NCI-H187 treated with DMSO at 0.1 percent for 48 hours (cell line): ENCODE measurements at places on chromosomes 2 and 18.

DNA sequence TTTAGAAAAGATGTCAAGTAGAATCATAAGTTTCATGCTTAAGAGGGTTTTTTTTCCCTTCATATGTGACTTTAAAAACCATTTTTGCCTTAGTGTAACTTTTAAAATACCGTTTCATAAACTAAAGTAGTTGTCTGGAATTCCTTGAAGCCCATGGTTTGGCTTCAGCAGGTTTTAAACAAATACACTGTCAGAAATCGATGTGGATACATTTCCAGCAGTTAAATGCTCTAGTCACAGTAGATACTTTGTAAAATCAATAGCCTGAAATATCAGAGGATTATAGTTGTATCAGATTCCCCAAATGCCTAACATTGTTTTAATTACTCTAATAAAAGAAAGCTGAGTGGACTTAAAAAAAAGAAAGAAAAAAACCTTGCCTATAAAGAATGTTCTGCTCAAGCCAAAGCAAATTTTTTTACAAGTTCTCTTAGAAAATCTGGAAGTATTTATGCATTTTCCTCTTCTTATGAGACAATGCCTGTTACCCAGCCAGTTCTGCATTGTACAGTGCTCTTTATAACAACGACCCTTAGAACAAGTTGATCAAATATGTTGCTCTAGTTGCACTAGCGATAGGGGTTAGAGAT is 260.5 kb downstream of the LTBP1 start:
- no peak for DNase-seq

- DNase-seq, result no peak
Measured at GRCh38 chr2:9809064-9809356, 34.3 kb upstream of the TAF1B start.

DNA sequence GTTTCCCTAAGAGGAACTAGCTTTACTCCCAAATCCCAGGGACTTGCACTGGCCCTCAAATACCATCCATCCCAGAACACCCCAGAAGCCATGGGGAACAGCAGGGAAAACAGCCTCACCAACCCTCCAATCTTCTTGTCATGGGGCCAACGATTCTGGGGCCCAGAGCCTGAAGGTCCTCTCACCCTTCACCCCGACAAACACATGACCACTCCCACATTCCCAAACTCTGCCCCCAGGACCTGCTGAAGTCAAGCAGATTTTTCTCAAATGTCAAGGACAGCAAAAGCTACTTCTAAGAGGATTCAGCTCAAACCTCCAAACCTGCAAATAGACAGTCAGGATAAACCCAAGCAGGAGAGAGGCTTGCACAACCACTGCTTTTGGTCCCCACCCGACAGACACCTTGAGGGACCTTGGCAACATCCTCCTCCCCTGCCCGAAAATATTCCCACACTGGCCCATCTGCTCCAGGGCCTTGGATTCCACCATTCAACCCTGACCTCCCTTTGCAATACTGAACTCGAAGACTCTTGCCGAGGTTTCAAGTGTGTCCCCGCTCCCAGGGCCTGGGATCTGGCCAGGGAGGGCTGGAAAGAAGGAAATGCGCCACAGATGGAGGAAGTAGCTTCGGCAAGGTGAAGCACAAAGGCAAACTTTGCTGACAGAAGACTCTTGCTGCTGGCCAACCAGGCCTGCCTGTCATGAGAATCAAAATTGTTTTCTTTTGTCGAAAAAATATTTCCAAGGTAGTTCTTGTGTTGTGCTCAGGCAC is 143.3 kb downstream of the ZFP36L2 start:
- DNase-seq, result no peak

DNA sequence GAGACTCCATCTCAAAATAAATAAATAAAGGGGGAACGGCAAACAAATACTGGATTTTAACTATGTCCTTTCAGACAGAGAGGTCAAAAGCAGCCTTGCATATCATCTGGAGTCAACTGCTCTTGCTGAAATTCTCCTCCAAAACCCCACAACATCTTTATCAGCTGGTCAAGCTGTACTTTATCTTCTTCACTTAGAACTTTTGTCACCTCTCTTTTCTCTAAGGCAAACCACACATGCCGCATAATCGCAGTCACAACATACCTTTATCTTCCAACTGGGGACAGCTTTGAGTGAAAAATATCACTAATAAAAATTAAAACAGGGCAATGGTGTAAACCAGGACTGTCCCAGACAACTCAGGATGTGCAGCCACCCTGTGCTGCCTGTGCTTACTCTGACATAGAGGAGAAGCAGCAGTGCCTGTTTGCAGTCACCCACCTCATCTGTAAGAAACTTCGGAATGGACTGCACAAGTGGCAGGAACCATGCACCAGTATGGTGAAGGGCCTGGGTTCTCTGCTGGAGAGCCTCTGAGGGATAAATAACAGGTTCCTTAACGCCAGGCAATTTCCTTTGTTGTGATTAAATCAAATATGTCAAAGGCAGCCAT is 6.2 kb downstream of the MPPE1 start:
- DNase-seq, result no peak

DNA sequence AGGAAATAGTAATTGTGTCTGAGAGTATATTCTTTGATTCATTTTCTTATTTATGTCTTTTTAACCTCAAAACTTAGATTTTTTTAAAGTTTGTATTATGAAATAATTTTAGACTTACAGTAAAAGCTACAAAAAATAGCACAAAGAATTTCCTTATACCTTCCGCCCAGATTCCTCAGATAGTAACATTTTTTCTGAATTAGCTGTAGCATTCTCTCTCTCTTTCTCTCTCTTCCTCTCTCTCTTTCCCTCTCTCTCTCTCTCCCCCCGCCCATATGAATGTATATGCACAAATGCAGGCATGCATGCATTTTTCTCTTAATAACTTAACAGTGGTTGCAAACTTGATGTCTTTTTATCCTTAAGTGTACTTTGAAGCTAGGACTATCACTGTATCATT is 361.1 kb upstream of the NRP2 start:
- no peak for DNase-seq

GRCh38 chr2:96287273-96287856 is 18.0 kb downstream of the SNRNP200 start:
- no peak for DNase-seq

DNA sequence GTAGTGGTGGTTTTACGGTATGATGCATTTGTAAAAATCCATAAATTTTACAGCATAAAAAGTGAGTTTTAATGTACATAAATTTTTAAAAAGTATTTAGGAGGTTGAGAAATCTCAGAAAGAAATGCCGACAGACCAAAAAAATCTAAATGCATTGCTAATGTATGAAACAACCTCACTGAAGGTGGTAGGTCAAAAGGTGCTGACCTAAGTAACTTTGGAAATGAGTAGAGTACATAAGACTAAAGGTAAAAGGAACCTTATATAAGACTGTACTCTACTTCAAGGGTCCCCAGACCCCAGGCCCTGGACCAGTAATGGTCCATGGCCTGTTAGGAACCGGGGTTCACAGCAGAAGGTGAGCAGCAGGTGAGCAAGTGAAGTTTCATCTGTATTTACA is 163.4 kb downstream of the COL6A3 start:
- no peak for DNase-seq

DNA sequence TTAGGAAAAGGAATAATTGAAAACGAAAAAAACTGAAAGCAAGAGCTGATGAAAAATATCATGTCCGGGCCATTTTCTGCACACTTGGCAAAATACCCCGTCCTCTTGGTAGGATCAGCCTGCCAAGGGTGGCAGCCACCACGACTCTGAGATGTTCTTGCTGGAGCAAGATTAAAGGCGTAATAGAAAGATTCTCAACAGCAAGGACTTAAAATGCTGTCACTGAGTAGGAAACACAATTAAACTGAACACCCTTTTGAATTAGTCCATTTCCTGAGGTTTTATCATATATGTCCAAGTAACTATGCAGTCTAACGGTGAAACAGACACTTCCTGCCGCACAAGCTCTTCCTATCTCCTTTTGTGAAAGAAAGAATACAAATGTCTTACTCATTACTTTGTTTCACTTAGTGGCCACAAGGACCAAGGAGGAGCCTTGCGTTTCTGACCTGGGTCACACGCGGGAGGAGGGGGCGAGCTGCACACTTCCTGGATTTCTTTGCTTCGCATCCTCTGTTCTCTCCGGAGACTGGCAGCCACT is 222.7 kb downstream of the PIEZO2 start:
- DNase-seq, result no peak

GRCh38 chr2:195411219-195411687 is 245.8 kb upstream of the SLC39A10 start:
- DNase-seq, result no peak

DNA sequence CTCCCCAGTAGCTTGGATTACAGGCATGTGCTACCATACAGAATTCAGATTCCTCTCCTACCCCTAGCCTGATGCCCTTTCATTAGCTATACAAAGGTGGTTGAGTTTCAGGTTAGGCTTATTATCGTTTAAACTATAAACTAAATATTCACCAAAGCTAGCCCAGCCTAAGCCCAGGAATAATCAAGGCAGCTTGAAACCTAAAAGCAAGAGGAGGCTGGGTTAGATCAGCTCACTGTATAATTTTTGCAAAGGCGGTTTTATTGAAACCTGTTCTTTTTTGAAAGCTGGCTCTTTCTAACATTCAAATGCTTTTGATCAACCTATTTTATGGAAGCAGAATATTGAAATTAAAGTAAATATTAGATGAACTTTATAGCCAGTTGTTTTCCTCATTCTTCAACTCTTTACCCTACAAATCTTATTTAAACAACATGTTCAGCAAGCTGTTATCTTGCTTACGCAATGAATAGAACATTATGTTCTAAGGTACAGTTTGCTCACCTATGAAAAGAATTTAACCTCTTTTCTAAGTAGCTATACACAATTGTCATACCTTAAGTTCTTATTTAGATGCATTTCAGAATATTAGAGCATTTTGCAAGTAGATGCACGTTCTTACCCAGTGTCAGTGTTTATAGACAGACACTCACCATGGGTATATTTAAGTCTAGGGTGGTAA is 241.6 kb downstream of the NEDD4L start:
- DNase-seq, result no peak

- DNase-seq, result no peak
Measured at GRCh38 chr2:54083445-54083844, 32.0 kb upstream of the ACYP2 start.

DNA sequence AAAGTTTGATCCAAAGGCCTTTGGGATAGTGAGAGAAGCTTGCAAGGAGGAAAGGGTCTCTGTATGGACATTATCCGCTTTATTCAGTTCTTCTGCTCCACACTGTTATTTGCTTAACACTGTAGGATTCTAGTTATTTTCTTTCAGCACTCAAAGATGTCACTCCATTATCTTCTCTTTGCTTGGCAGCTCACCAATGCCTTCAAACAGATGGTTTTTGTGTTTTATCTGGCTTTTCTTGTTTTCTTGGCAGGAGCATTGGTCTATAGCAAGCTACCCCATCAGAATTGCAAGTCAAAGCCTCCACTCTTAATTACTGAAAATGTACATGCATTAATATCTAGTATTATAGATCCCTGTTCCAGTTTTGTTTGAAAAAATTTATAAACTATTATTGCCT is 138.8 kb downstream of the EVA1A start:
- no peak for DNase-seq

- DNase-seq, result no peak
Measured at GRCh38 chr2:96239091-96239490, 26.7 kb downstream of the TMEM127 start.

DNA sequence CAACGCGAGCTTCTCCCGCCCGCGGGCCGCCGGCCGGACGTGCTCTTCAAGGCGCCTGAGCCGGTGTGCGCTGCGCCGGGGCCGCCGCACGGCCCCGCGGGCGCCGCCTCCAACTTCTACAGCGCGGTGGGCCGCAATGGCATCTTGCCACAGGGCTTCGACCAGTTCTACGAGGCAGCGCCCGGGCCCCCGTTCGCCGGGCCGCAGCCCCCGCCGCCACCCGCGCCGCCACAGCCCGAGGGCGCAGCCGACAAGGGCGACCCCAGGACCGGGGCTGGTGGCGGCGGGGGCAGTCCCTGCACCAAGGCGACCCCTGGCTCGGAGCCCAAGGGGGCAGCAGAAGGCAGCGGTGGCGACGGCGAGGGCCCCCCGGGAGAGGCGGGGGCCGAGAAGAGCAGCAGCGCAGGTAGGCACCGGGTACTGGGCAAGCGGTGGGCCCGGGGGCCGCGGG is 676 bp downstream of the HOXD11 start:
- DNase-seq, result no peak

DNA sequence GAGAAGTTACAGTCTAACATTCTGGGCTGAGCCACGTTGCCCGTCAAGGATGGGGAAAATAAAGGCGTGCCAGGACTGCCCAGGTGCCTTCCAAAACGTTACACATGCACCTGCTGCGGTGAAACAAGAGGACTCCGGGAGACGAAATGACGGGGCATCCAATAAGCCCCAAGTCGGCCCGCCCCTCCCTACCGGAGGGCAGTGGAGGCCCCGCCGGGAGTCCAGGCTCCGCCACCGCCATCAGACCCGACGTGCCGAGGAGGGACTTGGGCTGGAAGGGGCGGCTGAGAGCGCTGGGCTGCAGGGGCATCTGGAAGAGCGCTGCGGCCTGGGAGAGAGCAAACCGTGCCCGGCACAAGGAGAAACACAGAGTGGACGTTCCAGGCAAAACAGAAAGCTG is 112.5 kb upstream of the GPC1 start:
- DNase-seq, result no peak

- DNase-seq, result no peak
Measured at GRCh38 chr2:191167766-191168165, 17.0 kb upstream of the STAT4 start.

GRCh38 chr2:160331258-160332025 is 131.4 kb upstream of the ITGB6 start:
- no peak for DNase-seq

DNA sequence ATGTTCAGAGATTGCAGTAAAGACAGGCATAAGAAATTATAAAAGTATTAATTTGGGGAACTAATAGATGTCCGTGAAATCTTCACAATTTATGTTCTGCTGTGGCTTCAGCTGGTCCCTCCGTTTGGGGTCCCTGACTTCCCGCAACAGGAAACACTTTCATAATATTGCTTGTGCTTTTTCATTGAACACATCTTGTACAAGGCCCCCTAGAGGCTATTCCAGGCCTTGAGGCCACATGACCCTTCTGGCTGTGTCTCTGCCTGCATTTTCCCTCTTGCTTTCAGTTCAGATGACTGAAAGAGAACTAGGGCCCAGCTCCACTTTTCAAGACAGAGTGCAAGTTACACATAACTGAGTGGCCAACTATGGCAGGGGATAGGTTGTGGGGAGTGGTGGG is 164.1 kb downstream of the TMEM247 start:
- DNase-seq, result no peak

- no peak for DNase-seq
Measured at GRCh38 chr2:86788165-86788564, 2.5 kb downstream of the CD8A start.

DNA sequence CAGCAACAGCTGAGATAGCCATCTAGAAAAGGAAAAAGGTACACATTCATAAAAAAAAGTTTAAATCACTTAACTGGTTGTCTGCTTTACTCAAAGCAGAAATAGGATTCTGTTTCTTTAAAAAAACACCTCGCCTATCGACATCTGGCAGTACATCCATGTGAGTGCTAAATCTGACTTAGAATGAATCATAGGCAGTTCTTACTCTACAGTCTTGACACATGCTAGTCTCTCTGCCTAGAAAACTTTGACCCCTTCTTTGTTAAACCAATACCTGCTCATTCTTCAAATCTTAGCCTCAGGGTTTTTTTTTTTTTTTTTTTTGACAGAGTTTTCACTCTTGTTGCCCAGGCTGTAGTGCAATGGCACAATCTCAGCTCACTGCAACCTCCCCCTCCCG is 37.1 kb upstream of the GPR75 start:
- no peak for DNase-seq

- no peak for DNase-seq
Measured at GRCh38 chr2:104416339-104417000, 437.4 kb upstream of the POU3F3 start.
